ENCODE measurements at places on chromosomes 7 and 10.
A peak's percentile ranks its signal among the peaks of the same experiment; 100 is the strongest.

GRCh38 chr7:40717242-40717641, 582.4 kb downstream of the SUGCT start:
- H3K4me1 ChIP-seq: peaks cover 6% of the 10 kb centered on the region
- H3K27ac ChIP-seq: no peak overlapping the region
- no peaks in the 10 kb centered on the region for H3K36me3 ChIP-seq
- peak; percentile 48 for DNase-seq

DNA sequence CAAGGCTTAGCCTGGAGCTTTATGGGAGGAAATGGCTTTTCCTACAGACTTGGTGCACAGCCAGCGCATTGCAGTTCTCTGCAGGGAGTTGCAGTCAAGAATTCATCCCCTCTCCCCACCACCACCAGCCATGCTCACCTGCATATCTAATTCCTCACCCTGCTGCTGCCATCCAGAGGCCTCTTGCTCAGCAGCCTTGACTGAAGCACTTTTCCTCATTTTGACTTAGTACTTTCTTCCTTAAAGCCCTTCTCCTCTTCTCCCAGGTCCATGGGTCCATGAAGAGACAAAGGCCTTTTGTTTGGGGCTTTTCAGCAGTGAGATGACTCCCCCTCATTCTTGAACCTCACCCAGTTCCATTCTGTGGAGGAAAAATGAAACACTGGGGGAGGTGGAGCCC, 39.7 kb upstream of the GPR141 start:
- no peaks in the 10 kb centered on the region for H3K36me3 ChIP-seq
- no peak overlapping the region for H3K4me3 ChIP-seq
- H3K27ac ChIP-seq: no peak overlapping the region

DNA sequence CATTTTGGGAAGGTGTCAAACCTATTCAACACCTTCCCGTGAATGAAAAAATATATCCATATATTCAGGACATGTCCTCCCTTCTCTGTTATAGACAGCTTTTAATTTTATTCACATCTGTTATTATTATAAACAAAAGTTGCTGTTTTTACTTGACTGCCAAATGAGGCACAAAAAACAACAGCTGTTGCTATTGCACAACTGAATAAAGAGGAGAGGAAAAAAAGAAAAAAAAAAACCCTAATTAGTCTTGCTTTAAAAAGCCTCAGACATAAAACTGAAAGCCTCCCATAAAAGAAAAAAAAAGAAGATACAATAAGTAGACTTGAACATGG, 153.4 kb downstream of the BMPER start:
- H3K4me1 ChIP-seq: peaks cover 8% of the 10 kb centered on the region
- no peak for DNase-seq
- H3K27ac ChIP-seq: no peak overlapping the region
- H3K4me3 ChIP-seq: no peak overlapping the region
- H3K36me3 ChIP-seq: no peaks in the 10 kb centered on the region
- H3K27me3 ChIP-seq: no peaks in the 10 kb centered on the region

- H3K4me1 ChIP-seq: no peaks in the 10 kb centered on the region
- H3K4me3 ChIP-seq: no peak overlapping the region
- no peaks in the 10 kb centered on the region for H3K27me3 ChIP-seq
- no peak for DNase-seq
- H3K36me3 ChIP-seq: no peaks in the 10 kb centered on the region
- H3K27ac ChIP-seq: no peak overlapping the region
Measured at GRCh38 chr7:7146837-7147236, 35.5 kb upstream of the C1GALT1 start.

GRCh38 chr7:157476201-157476600, 139.4 kb downstream of the DNAJB6 start:
- no peak overlapping the region for H3K4me3 ChIP-seq
- no peak for DNase-seq
- H3K27me3 ChIP-seq: no peaks in the 10 kb centered on the region
- no peaks in the 10 kb centered on the region for H3K36me3 ChIP-seq

DNA sequence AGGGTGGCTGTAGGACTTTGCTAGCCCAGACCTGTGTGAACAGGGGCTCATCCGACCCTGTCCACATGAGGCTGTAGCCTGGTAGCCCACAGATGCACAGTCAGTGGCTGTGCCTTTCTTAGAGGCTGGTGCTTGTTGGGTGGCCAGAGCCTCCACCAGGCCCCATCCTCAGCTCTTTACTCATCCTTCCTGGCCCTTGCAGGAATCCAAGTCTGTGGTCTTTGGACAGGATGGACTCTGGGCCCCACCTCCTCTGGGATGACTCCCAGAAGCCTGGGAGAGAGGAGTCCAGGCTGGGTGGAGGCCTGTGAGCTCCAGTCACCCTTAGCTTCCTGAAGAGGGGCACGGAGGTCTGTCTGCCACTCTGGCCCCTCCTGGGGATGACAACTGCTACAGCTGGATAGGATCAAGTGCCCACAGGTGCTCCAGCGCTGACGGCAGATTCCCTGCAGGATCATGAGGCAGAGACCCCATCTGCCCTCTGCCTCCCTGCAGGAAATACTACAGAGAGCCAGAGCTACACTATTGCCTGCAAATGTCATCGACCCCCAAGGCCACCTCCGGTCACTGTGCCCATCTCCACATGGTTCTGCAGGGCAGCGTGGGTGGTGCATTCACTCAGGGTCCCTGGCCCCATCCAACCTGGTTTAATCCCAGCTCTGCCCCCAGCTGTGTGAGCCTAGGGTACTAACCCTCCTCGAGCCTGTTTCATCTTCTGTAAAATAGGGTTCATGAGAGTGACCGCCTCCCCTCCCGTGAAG, 114.5 kb downstream of the PTPN20 start:
- no peaks in the 10 kb centered on the region for H3K27me3 ChIP-seq
- no peak overlapping the region for H3K27ac ChIP-seq
- DNase-seq: peak; percentile 23
- no peak overlapping the region for H3K4me3 ChIP-seq
- no peaks in the 10 kb centered on the region for H3K4me1 ChIP-seq
- H3K36me3 ChIP-seq: no peaks in the 10 kb centered on the region

DNA sequence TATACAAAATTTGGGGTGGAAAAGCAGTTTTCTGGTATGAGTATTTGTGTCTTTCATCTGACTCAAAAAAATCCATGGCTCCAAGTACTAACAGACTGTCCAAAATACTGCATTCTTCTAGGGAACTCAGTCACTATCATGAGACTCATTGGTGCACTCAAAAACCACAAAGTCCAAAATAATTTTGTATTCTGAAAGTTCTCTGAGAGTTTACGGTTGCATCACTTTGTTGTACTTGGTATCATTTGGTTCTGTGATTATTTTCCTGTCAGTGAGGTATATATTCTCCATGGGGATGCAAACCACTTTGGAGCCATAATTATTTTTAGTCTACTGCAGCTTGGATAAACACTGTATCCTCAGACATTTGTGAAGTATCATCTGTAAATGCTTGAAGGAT, 28.0 kb upstream of the CABCOCO1 start:
- no peaks in the 10 kb centered on the region for H3K4me1 ChIP-seq
- H3K27ac ChIP-seq: no peak overlapping the region
- no peak for DNase-seq
- H3K4me3 ChIP-seq: no peak overlapping the region

- H3K36me3 ChIP-seq: no peaks in the 10 kb centered on the region
- no peak overlapping the region for H3K27ac ChIP-seq
- no peak overlapping the region for H3K4me3 ChIP-seq
- H3K27me3 ChIP-seq: no peaks in the 10 kb centered on the region
Measured at GRCh38 chr7:99019523-99020412, 124.1 kb downstream of the SMURF1 start.

DNA sequence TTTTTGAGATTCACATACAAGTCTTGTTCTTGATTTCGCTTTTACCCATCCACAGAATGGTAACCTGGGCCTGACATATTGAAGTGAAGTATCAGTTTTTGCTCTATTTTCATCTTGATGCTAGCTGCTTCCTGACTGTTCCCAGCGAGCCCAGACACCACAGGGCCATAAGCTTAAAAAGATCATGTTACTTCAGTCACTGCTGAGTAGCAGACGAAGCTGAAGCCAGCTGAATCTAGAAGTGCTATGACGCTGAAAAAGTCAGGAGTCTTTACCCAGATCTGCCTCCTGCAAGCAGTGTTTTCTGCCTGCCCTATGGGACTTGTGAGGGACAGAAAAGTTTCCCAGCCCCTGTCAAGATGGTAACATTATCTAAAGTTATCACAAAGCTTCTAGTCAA, 2.7 kb upstream of the PRXL2A start:
- H3K36me3 ChIP-seq: no peaks in the 10 kb centered on the region
- no peak for DNase-seq
- H3K4me1 ChIP-seq: peaks cover 6% of the 10 kb centered on the region
- no peak overlapping the region for H3K27ac ChIP-seq
- H3K27me3 ChIP-seq: no peaks in the 10 kb centered on the region

DNA sequence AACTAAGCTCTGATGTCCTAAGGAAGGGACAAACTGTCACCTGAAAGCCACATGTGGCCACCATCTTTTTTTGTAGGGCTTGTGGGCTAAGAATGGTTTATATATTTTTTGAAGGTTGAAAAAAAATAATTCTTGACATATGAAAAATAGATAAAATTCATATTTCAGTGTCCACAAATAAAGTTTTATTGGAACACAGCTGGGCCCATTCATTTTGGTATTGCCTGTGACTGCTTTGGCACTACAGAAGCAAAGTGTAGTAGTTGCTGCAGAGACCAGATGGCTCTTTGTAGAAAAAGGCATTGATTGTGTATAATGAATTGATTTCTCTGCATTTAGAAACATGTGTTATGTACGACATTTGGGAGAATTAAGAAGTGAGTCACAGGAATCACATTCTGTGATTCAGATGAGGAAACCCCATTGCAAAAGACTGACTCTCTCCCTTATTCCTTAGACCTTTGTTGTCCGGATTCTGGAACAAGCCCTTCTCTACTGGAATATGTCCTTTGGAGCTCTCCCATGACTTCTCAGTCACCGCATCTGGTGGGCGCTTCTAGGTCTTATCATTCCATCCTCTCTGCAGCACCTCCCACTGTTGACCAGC, 438.7 kb downstream of the LRMDA start:
- no peaks in the 10 kb centered on the region for H3K4me1 ChIP-seq
- no peak overlapping the region for H3K27ac ChIP-seq
- H3K27me3 ChIP-seq: no peaks in the 10 kb centered on the region
- no peak for DNase-seq
- no peaks in the 10 kb centered on the region for H3K36me3 ChIP-seq

- no peak for DNase-seq
- H3K27ac ChIP-seq: no peak overlapping the region
- H3K4me3 ChIP-seq: no peak overlapping the region
- H3K4me1 ChIP-seq: no peaks in the 10 kb centered on the region
- no peaks in the 10 kb centered on the region for H3K36me3 ChIP-seq
Measured at GRCh38 chr10:96482815-96483588, 30.7 kb downstream of the TLL2 start.

Measured in ovary (tissue), 10 donors.